Renal cortical epithelial cell (primary cell): ENCODE measurements at places on chromosomes 4 and X. TPM values are rescaled to one million over a fixed set of nuclear protein-coding genes. Genes with fewer than 3 reads are reported as not detected.

Gene SPANXA2
- not detected in 2 replicates for total RNA-seq

Gene SMR3B
- total RNA-seq, result not detected in 2 replicates

Gene ZNF595
- total RNA-seq, result 12.3 and 14.0 TPM in 2 replicates

Gene RLIM
- 70.5 and 80.4 TPM in 2 replicates for total RNA-seq

Gene TCEAL7
- 2.8 and 8.2 TPM in 2 replicates for total RNA-seq

Gene DIPK2B
- 0.15 and 0.17 TPM in 2 replicates for total RNA-seq

Gene PTPN13
- 58.7 and 118 TPM in 2 replicates for total RNA-seq

Gene PSAPL1
- total RNA-seq, result not detected in 2 replicates

Gene VCX2
- total RNA-seq, result not detected in 2 replicates

Gene POU4F2
- 0.35 TPM in 1 of 2 replicates, not detected in the other for total RNA-seq

DNA sequence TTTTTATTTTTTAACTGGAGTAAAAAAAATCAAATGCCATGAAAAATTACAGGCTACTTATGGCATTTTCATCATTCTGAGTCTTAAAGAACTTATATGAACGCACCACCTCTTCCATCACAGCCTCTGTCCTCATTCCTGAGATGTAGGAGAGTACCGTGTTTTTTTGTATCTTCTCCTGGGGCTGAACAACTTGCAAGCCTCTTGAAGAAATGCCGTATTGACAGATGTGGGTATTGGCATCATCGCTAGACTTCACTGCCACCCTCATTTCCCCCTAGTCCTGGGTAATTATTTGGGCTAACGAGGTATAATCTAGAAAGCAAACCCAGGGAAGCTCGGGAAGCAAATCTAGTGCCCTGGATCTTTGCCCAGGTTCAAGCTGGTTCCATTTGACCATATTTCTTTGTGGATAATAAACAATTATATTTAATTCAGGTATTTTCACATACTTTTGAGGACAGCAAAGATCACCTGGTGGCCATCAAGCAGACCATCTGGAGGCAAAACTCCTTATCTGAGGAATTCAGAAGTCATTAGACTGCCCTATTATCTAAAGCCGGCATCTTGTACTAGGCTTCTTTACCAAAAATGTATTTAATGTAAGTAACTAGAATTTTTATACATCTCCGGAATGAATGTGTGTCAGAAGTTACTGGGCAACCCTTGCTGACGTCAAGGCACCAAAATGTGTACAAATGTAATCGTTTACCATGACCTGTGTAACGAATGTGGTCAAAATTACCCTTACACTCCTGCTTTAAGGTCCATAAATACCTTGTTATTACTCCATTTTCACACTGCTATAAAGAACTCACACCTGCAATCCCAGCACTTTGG lies 55.9 kb upstream of the WDR19 start:
- no peak for DNase-seq

DNA sequence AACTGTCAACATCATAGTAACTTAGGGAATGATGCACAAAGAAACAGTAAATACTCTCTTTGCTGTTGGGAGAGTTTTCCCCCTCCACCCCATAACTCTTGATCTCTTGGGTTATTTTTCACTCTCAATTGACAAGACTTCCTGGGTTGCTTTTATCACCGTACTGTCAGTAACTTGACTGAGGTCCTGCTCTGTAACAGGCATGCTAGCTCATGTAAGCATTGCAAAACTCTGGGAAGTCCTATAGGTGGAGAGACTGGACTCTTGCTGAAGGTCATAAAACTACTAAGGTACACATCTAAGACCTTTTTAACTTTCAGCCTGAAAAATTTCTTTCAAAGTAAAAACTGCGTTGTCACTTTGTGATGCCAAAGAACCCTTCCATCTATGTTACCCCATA lies 10.9 kb downstream of the SHROOM3 start:
- no peak for DNase-seq

GRCh38 chr4:185120631-185120946 lies 22.5 kb upstream of the SLC25A4 start:
- DNase-seq, result no peak

GRCh38 chr4:4578981-4579380 lies 37.1 kb upstream of the STX18 start:
- DNase-seq, result no peak

DNA sequence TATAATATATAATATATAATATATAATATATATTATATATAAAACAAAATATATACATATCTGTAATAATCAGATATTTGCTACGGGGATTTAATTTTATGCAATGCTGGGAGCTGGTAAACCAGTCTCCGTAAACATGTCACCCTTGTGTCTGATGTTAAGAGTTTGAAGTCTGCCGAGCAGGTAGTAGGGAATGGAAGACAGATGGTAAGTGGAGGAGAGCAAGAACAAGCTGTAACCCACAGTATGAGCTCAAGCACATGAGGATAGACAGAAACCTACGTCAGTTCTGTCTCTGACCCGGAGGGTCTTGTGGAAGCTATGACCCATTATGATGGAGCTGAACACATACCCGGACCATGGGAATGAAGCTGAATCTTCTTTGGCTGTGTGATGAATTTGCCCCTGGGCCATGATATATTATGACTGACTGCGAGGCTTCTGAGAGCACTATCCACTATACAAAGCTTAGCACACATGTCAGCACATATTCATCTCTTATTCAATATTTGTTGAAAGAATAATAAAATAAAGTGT lies 46.2 kb downstream of the TIGD2 start:
- DNase-seq, result no peak

DNA sequence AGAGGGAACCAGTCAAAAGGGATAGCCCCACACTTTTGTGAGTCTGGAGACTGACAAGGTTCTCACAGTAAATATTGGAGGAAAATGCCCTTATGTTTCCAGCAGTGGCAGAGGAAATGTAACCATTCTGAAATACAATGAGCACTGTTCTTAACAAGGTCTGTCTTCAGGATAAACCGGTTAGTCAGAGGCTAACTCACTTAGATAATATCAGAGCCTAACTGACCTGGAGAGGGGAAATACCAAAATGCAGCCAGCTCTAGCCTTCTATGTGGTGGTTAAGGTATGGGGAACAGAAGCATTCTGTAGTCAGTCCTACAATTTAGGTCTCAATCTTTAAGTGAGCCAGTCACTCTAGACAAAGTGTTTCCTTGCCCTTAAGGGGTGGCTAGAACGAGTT lies 70.8 kb downstream of the TBCK start:
- peak; percentile 22 for DNase-seq

DNA sequence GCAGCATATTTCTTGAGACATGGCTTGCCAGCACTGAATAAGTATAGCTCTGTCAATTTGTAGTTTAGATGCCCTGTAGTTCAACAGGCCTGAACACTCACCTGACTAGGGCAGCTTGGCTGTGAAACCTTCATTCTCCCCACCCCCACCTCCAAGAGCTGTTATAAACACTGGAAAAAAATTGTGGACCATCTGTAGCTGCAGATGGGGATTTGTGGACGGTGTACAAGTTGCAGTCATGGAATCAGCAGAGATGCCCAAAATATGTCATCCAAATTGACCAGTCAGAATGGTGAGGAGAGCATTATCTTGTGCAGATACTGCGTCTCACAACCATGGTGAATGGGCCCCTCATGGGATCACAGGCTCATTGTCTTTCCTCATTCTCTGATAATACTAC lies 76.2 kb upstream of the PAQR3 start:
- DNase-seq, result no peak

DNA sequence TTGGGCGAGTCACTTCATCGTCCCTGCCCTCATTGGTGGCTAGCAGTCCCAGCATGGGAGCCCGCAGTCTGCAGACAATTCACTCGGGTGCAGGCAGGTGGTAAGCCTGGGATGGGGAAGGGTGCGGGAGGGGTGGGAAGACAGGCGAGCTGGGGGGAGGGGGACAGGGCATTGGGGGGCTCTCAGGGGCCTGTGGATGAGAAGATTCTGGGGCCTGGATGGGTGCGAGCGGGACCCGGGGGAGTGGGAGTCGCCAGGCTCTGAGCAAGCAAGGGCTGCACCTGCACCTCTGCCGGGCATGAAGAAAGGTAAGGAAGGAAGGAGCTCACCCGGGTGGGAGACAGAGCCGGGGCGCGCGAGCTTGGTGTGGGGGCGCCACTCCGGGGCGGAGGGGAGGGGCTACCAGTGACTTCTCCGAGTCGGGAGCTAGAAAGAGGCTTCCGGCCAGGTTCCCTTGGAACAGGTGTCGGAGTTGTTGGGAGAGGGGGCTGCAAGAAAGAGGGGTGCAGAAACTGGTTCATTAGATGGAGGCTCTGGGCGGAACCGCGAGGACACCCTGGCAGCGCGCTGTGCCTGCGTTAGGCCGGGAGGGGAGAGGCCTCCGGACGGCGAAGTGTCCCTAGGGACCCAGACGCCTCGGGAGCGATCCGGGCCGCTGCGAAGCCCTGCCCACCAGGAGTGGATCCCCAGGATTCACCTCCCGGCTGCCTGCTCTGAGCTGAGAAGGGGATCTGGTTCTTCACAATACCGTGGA lies 103.4 kb upstream of the PDLIM3 start:
- no peak for DNase-seq

DNA sequence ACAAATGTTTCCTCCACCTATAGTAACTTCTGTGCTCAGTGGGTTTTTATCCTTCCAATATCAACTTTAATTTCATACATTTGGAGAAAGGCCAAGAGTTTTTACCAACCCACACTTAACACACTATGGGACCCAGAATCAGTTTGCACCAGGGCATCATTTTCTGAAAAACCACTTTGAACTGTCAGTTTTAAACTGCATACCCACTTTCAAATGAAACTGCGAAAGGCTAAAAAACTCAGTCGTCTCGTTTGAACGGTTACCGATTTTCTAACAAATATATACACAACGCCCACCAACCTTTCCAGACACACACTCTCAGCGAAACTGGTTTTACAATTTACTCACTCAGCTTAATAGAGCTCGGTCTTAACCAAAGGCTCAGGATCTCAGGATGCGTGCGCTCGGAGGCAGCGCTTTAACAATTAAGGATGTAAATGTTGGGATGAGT lies 376 bp downstream of the ABCG2 start:
- no peak for DNase-seq

GRCh38 chrX:46617906-46618305 lies 44.3 kb downstream of the CHST7 start:
- DNase-seq, result no peak

- DNase-seq, result no peak
These were observed 78.0 kb downstream of the CHRNA9 start for GRCh38 chr4:40412866-40413795.

DNA sequence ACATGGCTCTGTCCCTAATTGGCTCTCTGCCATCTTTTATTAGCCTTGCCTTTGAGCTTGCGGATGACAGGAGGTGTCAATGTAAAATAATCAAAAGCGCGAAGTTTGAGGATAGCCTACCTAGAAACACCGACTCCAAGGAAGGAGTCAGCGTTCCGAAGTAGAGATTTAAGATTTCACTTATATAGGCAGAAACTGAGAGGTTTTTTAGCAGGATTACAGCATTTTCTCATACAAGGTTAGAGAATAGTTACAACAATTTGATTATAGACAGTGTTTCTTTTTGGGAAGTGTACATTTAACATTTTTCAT lies 499 bp upstream of the NFXL1 start:
- no peak for DNase-seq

DNA sequence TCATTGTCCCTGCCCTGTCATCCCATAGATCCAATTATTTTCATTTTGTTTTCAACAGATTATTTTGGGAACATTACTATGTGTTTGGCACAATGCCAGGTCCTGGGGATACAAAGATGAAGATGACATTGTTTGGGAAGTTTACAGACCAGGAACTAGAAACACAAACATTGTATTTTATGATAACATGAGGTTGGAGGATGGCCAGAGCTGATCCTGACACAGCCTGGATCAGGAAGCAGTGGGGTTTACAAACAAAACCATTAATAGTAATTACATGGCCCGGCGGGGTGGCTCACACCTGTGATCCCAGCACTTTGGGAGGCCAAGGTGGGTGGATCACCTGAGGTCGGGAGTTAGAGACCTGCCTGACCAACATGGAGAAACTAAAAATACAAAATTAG lies 29.9 kb downstream of the CLRN2 start:
- no peak for DNase-seq

- DNase-seq, result peak; percentile 50
These were observed 488.2 kb downstream of the GRID2 start for GRCh38 chr4:92791871-92792440.

DNA sequence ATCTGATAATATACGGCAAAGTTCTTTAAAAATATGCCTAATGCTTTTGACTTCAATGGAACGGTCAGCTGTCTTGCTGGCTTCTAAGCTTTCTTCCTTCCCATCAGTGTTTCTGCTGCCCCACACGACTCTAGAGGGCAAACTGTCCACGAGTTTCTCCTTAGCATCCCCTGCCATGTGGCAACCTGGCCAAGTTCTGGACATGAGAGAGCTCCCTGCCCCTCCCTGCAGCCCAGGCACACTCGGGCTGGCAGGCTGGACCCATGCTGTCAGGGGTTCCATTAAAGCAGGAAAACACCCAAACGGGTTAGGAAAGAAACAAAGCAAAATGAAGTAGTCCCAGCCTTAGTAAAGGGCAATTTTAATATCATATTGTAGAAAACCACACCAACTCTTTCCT lies 38.8 kb downstream of the KDR start:
- no peak for DNase-seq

GRCh38 chr4:84028340-84028739 lies 470.8 kb downstream of the NKX6-1 start:
- DNase-seq, result no peak

GRCh38 chr4:140163029-140163810 lies 9.2 kb upstream of the MAML3 start:
- no peak for DNase-seq

DNA sequence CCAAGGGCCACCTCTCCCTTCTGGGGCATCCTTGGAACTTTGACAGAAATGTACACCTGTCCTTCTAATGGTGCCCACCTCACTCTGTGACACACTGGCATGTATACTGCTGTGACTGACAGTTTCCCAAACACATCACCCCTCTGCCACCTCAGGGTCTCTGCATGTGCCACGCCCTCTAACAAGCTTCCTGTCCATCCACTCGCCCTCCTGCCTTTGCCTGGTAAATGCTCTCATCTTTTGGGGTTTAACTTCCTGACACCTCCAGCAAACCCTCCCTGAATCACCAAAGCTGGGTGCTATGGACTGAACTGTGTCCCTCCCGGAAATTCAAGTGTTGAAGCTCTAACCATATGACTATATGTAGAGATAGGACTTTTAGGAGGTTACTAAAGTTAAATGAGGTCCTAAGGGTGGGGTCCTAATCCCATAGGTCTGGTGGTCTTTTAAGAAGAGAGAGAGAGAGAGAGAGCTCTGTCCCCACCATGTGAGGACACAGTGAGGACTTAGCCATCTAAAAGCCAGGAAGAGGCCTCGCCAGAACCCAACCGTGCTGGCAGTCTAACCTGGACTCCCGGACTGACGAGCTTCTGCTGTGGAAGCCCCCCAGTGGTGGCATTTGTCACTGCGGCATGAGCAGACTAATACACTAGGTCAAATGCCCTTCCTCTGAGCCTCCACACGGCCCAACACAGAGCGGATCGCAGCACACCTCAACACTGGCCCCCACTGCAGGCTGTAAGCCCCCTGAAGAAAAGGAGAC lies 95.6 kb downstream of the AFAP1 start:
- peak; percentile 54 for DNase-seq

GRCh38 chr4:80017125-80017854 lies 55.7 kb downstream of the ANTXR2 start:
- DNase-seq, result peak; percentile 85

DNA sequence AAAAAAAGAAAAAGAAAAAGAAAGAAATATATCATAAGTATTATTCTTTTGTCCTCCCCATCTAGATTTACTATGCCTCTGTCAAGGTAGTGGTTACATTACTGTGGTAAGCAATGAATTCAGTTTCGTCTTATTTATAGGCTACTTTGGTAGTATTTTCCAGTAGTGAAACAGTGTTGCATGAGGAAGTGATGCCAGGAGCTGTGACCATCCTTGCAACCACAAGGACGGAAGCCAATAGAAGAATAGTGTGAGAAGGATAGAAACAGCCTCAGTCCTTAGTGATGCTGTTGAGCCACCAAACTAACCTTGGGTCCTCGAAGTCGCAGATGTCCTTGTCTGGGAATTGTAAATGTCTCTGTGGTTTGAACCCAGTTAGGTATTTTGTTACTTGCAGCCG lies 328.5 kb downstream of the PPP3CA start:
- no peak for DNase-seq
